ENCODE measurements at places on chromosomes 6 and 20.

DNA sequence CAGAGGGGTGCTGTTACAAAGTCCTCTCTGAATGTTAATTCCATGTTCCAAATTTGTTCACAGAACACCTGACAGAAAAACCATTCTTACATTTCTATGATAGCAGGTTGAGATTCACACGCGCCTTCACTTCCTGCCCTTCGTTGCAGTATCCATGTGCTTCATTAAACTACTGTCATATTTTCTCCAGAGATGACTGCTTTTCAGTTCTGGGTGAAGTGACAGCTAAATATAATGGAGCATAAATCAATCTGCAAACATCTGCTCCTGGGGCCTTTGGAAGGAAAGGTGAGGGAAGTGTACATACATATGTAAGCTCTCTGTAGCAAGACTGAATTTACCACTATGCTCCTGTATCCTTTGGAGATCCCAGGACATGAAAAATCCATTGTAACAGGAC, 750.2 kb downstream of the HDGFL1 start:
- DNase-seq: no peak

DNA sequence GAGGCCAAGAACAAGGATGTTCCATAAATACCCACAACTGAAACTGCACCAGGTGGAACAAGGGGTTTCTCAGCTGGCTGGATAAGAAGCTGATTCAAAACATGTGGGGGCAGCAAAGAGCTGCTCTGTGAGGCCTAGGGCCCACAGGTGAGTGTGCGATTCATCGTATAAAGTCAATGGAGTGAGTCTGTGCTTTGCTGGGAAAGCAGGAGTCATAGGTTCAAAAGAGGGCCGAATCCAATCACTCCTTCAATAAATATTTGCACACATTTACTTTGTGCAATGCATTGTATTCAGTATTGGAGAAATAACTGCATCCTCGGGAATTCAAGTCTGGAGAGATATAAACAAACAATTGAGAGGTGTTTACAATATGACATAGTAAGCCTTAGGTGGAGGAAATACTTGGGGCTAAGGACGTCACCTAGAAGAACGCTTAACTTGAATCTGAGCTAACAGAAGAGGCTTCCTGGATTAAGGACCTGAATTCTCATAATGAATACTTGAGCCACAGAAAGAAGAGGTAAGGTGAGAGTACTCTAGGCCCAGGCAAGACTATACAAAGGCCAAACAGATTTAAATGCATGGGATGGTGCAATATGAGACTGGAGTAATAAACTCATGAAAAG, 83.7 kb upstream of the TMEM30A start:
- DNase-seq: no peak

GRCh38 chr6:169370054-169370453, 116.4 kb upstream of the THBS2 start:
- DNase-seq: no peak

GRCh38 chr6:53151676-53152075, 3.0 kb upstream of the GCM1 start:
- no peak for DNase-seq

DNA sequence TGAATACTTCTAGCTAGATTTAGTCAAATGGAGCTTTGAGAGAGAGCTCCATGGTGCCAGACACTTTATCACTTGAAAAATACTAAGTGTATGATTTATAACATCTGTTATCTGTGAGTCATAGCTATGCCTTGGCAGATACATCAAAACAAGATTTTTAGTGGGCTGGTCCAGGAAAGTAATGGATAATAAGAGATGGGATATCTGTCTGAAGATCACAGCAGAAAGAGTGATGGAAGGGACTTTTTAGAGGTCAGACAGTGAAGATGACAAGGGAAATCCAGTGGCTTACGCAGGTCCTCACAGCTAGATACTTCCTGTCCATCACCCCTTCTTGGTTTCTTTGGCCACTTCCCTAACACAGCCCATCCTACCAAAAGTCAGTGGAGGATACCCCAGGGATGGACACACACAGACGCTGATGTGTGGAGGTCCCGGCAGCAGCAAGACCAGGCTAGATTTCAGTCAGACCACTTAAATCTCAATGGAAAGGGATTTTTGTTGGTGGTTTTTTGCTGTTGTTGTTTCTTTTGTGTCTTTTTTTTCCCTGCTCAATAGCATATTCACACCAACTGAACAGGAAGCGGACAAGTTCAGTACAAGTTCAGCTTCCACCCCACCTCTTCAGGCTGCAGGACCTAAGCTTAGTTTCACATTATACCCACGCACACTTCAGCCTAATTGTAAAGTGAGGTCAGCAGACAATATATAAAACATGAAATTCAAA, 209.3 kb downstream of the ALDH8A1 start:
- DNase-seq: no peak

GRCh38 chr6:39041072-39041471, 7.5 kb upstream of the GLP1R start:
- no peak for DNase-seq

Data from cerebellar nuclear complex (tissue), 1 donor.